ENCODE measurements at places on chromosomes 2 and 18.

DNA sequence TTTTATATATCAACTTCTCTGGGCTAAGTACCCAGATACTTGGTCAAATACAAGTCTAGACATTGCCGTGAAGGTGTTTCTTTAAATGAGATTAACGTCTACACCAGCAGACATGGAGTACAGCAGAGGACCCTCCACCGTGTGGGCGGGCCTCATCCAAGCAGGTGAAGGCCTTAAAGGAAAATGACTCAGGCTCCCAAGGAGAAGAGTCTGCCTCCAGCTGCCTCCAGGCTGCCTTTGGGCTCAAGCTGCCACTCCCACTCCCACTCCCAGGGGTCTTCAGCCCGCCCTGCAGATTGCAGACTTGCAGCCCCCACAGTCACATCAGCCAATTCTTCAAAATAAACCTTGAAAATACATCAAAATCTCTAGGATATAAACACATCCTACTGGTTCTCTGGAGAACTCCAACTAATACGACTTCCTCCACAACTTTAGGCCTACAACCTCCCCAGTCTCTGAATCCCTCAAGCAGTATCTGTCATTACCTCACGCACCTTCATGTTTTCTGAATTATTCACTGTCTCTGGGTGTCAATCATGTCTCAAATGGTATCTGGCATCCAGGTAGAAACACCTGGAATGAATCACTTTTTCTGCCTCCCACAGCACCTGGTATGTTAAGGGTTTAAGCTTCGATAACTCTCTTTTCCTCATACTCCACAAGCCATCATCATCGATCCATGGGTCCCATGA is 6.9 kb downstream of the ITGB1BP1 start:
- no peak for DNase-seq

GRCh38 chr18:1892191-1892590 is 679.1 kb downstream of the METTL4 start:
- DNase-seq, result no peak

DNA sequence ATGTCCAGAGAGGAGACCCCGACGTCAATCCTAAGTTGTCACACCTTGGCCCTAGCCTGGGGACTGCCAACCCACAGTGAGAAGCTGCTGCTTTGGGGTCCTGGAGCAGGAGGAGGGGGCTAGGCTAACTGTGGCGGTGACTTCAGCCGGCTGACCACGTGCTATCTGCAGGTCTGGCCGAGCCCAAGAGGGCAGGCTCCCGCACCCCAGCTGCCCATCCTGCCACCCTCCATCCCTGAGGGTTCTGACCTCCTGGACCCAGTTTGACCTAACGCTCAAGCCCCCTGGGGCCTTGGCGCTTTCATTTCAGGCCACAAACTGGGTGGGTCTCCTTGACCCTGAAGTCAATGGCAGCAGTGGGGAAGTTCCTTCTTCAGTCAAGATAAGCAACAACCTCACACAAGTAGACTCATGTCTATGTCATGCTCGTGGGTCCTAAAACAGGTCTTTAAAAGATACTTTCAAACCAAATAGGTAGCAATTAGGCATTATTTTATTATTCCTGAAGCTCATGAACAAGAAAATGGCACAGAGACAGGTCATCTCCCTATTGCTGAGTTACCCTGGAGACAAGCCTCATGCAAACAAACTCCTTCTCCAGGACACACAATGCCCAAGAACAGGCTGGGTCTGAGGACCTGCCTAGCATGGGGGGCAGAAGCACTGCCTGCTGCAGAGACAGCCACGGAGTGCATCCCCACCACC is 2.3 kb downstream of the HES6 start:
- no peak for DNase-seq

DNA sequence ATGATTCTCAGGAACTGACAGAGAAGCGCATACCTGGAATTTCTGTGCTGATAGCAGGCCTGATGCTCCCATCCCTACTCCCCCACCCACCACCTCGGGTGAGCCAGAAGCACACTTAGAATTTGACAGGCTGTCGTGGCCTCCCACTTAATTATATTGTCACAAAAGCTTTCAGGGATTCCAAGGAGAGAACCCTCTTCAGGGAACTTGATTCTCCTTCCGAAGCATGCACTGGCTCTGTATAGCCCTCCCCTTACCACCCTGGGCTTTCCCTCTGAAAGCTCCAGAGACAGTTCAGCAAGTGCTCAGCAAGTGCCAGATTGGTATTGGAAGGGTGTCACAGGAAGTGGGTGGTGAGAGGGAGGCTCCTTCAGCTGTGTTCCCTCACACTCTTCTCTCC is 252.5 kb upstream of the SIX2 start:
- no peak for DNase-seq

GRCh38 chr2:1455466-1455865 is 42.2 kb downstream of the TPO start:
- DNase-seq, result no peak

DNA sequence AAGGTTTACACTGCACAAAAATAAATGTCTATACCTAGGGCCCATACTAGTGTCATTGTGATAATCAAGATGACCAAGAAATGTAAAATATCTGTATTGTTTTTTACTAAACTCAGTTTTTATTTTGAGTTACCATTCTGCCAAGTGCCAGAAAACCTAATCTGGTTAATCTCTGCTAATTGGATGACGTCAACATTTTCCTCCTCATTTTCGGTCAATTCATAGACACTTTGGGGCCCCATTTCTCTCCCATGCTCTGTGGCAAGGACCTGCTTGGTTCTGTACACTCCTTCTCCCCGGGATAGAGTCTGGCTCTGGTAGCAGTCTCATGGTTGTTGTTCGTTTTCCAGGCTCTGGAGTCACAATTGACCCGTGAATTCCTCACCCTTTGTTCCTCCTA is 186.5 kb upstream of the TCF4 start:
- no peak for DNase-seq

- DNase-seq, result no peak
Observed at GRCh38 chr2:66445076-66445924, 10.4 kb downstream of the MEIS1 start.

GRCh38 chr2:235806986-235807750 is 313.3 kb downstream of the AGAP1 start:
- no peak for DNase-seq

GRCh38 chr18:36085195-36085594 is 17.8 kb upstream of the RPRD1A start:
- DNase-seq, result no peak

DNA sequence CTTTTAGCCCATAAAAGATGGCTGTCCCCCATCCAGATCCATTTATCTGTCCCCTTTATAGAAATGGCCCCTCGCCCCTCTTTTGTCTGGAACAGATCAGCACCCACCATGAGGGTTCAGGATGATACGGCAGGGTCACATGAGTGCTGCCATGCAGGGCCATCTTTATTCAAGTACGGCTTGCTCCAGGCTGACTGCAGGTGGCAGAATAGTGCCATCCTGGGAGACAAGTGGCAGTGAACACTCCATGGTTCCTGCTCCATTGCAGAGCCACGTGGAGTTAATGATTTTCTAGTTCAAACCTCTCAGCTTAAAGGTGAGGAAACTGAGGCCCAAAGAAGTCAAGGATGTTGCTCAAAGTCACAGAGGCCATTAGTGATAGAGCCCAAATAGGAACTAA is 180.6 kb downstream of the CLIP4 start:
- peak; percentile 6 for DNase-seq

GRCh38 chr2:168814939-168815907 is 12.8 kb downstream of the NOSTRIN start:
- no peak for DNase-seq

DNA sequence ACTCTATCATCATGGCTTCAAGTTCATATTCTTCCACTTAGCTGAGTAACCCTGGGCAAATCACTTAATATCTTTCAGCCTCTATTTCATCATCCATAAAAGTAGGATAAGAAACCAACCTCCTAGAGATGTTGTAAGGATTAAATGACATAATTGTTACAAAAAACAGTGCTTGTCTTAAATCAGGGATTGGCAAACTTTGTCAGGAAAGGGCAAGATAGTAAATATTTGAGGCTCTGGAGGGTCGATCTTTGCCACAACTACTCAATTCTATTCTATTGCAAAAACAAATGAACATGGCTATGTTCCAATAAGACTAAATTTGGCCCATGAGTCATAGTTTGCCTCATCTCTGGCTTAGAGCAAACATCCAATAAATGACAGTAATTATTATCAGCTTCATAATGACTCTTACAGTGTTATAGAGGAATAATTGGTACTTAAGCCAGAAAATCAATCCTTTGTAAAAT is 184.7 kb downstream of the SATB2 start:
- no peak for DNase-seq

DNA sequence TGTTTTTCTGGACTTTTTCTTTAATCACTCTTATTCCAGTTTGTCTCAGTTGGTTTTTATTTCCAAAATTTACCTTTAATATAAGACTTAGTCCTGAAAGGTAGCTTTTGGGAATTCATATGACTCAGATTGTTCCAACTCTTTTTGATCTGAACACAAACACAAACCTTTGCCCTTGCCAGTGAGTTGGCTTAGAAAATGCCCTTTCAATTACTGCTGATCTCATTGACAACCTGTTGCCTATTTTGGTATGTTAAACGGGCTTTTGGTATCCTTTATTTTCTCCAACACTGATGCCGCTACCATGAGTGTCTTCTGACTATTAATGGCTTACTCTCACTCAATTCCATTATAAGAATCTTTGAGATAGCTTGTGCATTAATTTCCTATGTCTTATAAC is 143.4 kb downstream of the GULP1 start:
- no peak for DNase-seq

GRCh38 chr2:14779252-14779651 is 146.7 kb downstream of the LRATD1 start:
- DNase-seq, result no peak

- no peak for DNase-seq
Observed at GRCh38 chr2:28318023-28318422, 74.6 kb upstream of the FOSL2 start.

DNA sequence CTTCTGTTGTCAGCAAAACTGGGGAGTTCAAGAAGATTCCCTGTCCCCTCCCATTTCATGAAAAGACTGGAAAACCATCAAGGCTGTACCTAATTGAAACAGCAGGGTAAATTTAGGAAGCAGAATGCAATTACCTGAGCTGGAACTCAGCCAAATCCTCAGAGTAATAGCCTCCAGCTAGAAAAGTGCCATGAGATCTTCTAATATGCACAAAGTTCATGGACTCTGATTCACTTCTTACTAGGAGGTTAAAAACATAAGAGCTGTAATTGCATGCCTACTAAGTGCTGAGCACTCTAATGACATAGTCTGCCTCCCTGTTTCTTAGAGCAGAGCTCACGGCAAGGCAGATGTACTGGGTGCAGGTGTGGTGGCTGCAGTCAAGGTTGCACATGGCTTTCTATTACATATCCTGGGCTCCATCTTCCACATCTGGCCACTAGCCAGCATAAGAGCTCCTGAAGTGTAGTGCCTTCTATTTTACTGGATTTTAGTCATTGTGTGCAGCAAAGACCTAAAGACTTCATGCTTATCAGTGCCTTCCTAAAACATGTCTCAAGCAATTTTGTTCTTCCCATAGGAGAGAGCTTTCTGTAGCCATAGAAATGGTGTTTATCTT is 341.7 kb downstream of the PTPRM start:
- no peak for DNase-seq

GRCh38 chr2:122150524-122151280 is 395.3 kb downstream of the TSN start:
- no peak for DNase-seq

- DNase-seq, result no peak
Observed at GRCh38 chr18:63869374-63869773, 18.1 kb upstream of the SERPINB2 start.

DNA sequence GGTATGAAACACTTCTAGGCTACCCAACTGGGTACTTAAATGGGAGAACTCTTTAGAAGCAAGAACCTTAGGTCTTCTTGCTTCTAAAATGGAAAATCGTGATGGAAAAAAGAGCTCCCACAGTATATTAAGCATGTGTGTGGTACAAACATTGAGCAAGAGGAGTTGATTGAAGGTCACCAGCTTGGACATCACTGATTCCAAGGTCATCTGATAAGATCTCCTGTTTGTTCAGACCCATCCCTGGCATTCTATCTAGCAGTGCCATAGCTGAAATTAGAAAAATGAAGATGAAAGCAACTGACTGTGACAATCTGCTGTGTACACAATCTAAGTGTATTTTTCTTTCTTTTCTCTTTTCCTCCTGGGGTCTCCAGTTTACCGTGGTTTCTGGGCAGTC is 35.7 kb downstream of the TMEM182 start:
- DNase-seq, result no peak

DNA sequence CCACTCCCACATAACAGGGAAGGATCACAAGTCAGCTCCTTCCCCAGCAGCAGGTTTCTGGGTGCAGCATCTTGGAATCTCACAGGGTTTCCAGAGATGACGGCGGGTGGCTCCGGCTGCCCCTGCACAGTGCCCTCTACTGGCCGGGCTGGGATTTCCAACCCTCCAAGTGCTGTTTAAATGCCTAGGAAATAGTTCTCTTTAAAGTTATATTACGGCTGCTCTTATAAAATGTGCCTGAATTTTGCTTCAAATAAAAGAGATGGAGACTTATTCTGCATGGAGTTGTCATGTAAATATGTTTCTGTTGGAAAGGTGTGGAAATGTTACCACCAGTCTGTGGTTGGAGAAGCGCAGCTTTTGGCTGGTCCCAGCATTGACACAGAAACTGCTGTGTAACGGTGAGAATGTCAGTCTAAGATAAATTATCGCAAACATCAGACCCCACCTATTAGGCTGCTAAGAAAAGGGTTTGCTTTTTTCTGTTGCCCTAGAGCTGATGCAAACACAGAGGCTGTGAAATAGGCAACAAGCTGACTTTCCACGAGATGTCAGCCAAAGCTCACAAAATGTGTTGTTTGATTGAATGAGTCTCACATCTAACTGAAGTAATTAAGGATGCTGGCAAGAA is 3.3 kb upstream of the HJURP start:
- DNase-seq, result peak; percentile 65

GRCh38 chr2:66721776-66722175 is 286.9 kb downstream of the MEIS1 start:
- DNase-seq, result no peak

DNA sequence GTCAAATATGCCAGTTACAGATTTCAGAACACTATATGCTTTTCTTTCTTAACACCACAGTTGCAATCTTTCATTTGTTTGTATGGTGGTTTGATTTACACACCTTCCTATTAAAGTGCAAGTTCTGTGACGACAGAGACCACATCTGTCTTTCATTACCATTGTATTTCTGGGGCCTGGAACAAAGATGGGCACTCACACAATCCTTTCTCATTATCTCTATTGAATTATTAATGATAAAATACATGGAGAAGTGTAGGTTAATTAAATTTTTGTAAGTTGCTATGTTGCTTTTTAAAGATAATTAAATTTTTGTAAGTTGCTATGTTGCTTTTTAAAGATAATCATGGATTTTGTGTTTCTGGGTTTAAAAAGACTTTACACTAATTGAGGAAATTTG is 79.9 kb downstream of the KCTD18 start:
- no peak for DNase-seq

- no peak for DNase-seq
Observed at GRCh38 chr2:200602584-200602983, 16.8 kb downstream of the AOX1 start.

DNA sequence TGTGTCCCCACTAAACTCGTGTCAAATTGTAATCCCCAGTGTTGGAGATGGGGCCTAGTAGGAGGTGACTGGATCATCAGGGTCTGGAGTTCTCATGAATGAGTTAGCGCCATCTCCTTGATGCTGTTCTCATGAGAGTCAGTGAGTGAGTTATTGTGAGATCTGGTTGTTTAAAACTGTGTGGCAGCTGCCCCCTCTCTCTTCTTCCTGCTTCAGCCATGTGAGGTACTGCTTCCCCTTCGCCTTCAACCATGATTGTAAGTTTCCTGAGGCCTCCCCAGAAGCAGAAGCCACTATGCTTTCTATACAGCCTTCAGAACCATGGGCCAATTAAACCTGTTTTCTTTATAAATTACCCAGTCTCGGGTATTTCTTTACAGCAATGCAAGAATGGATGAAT is 50.4 kb downstream of the AP1S3 start:
- no peak for DNase-seq

- DNase-seq, result peak; percentile 24
Observed at GRCh38 chr18:57426187-57426586, 9.0 kb upstream of the ONECUT2 start.
